ENCODE measurements at places on chromosomes 11 and 22.
A peak's percentile ranks its signal among the peaks of the same experiment; 100 is the strongest.

DNA sequence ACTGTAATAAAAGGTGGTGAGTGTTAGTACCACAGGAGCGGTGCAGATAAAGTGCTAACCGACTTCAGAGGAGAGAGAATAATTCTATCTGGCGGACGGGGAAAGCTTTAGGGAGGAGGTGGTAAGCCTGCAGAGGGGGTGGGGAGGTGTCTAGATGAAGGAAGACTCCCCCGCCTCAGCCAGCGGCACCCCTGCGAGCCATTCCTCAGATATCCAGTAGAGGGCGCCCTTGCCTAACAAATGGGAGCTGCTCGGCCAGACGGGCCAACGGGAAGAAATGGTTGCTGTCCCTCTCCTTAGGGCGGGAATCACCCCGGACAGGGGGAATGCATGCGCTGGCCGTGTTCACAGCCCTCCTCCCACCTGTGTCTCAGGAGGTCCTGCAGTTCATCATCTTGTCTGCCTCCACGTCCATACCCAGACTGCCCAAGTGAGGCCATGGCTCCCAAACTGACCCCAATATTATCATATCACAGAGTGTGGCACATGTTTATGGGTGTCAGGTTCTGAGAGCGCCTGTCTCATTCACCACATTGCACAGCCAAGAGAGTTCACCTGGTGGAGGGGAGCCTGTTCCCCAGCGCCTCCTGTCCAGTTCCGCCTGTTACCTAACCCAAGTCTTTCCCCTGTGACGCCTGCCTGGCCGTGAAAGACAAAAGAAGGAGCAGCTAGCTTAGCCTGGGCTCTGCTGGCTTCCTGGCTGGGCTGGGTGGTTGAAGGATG lies 85.5 kb downstream of the ST3GAL4 start:
- peak; percentile 53 for DNase-seq

- no peak for DNase-seq
Observed at GRCh38 chr22:30606455-30607299, at the start of gene TCN2. Gene TCN2, plus strand, starts transcription at chr22:30607174. Its CDS starts 158 bp downstream, at chr22:30607332.

GRCh38 chr22:38062791-38063190 lies 5.6 kb downstream of the PICK1 start:
- DNase-seq, result no peak

- DNase-seq, result no peak
Observed at GRCh38 chr11:19970944-19971343, 189.3 kb downstream of the DBX1 start.

GRCh38 chr22:50529897-50530579 lies at the start of gene TYMP:
Gene TYMP, minus strand, starts transcription at chr22:50530012. Its CDS starts 303 bp downstream, at chr22:50529709.
- peak; percentile 52 for DNase-seq

DNA sequence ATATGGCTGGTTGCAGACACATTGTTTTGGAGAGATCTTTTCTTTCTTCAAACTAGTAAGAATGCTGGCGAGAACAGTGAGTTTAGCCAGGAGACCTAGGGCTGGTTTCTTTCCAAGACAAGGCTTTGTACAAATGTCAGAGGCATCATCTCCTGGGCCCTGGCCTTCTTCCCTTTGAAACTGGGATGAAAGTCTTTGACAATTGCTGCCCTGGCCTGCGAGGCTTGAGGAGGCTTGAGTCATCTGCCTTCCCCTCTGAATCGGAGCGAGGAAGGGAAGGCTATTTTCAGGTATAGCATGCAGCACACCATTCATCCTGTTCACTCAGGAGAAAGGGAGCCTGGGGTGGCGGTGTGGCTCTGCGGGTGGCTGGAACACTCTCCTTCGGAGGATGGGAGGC lies 21.5 kb upstream of the PARVG start:
- no peak for DNase-seq

DNA sequence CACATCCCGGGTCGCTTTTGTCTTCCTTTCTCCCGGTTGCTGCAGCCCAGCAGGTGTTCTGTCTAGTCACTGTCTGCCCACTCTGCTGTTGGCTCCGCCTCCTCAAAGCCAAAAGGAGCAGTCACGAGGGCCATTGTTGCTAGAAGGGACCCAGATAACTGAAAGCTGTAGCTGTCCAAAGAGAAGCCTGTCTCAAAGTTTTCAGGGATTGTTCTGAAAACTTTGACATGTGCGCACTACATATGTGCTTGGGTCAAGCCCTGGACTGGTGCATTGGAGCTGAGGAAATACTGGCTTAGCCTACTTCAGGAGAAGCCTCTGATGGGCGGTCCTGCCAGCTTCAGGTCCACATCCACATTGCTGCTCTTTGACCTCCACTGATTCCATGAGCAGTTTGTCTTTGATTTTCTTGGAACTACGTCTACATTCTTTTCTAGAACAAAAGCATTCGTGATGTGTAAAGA lies 8.8 kb upstream of the OR2AT4 start:
- DNase-seq, result no peak

DNA sequence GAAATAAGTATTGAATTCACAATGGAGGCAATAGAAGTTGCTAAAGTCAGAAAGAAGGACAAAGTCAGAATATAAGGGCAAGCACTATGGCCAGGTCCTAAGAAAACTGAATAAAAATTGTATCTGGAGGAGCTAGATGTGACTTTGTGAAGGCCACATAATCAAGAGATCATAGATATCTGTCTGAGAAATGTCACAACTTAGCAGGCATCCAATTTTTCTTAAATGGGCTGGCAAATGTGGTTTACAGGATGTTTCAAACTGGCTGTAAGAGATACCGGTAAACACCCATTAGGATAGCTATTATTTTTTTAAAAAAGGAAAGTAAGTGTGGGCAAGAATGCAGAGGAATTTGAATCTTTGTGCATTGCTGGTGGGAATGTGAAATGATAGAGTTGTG lies 303.1 kb upstream of the CHORDC1 start:
- DNase-seq, result no peak

GRCh38 chr22:27377501-27378295 lies 423.9 kb downstream of the MN1 start:
- DNase-seq, result no peak

- DNase-seq, result no peak
Observed at GRCh38 chr22:31046539-31047226, 34.4 kb upstream of the SMTN start.

DNA sequence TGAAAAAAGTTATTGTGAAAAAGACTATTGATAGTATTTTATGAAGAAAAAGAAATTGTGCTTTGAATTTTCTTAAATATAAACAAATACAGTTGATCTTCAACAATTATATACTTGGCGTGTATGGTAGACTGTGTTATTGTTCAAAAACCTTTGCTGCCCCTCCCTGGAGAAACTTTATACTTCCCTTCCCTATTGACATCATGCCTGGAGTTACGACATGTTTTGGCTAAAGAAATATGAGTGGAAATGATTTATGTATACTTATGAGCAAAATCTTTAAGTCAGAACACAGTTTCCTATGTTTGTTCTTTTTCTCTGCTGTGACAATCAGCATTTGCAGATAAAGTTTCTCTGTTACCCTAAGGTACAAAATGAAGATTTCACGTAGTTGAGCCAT lies 243.8 kb downstream of the TMEM135 start:
- DNase-seq, result no peak
